ENCODE measurements at places on chromosomes 5 and 9.

DNA sequence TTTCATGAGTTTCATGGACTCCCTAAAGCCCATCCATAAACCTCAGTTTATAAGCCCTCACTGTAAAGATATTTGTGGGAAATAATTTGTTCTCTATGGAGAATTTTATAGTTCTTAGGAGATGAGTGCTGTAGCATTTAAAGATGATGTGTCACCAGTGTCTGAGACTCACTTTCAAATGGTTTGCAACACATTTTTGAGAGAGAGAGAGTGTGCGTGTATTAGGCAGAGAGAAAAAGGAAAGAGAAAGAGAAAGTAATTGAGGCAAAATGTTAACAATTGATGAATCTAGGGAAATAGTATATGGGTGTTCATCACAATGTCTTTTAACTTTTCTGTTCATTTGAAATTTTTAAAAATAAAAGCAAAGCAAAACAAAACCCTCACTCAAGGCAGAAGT, 479.0 kb downstream of the ZSWIM6 start:
- DNase-seq = no peak

DNA sequence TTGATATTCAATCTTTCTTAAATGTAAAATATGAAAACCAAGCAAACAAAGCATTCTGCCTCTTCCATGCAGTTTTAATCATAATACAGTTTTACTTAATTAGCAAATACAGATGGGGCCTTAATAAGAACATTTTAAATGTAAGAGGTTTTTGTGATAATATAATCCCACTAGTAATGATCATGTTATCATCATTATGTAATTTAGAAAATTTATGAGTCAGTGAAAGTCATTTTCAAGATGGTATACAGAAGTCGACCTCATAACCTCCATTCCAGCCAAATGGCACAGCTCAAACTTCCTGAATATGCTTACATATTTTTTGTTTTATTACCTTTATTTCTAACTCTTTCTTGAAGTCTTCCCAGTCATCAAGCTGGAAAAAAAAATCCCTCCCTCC, 102.2 kb upstream of the GNA14 start:
- DNase-seq = no peak

GRCh38 chr5:74766418-74766848, 484 bp downstream of the GFM2 start:
- peak; percentile 38 for DNase-seq

- no peak for DNase-seq
Observed at GRCh38 chr5:69292306-69292705, 40.3 kb downstream of the CCDC125 start.

- DNase-seq = peak; percentile 55
Observed at GRCh38 chr9:126228781-126229444, 97.7 kb upstream of the MVB12B start.

DNA sequence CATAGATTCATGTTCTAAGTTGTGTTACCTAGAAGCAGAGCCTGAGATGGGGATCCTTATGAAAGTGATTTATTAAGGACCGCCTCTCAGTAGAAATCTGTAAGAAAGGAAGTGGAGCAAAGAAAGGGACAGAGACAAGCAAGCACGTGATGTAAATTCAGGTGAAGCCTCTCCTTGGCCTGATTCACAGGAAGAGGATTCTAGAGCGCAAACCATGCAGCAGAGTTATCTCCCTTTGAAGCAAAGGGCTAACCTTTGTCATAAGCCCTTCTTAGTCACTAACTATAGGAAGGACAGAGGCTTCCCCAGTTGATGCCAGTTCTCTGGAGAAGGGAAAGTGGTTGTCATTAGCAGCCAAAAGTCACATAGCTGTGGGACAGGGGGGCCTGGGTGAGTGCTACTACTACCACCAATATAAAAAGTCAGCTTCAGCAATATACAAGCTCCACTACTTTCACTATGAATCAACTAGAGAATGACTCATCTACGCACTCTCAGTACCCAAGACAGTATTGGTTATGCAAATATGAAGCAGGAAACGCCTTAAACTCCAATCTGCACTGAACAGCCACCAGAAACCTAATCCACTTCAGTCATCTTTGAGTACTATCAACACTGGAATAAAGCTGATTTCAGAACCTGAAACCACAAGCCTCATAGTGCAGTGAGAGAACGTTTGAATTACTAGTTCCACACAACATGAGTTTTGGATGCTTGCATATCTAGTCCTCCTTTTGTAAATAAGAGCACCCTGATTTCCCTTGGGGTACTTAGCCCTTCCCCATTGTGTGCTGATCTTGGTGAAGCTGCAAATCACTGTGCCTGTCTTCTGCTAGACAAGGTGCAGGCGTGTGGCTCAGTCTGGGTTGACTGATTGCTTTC, 162.7 kb downstream of the ZNF608 start:
- peak; percentile 14 for DNase-seq

GRCh38 chr5:180069589-180070247, 1.8 kb downstream of the RNF130 start:
- DNase-seq = peak; percentile 13

DNA sequence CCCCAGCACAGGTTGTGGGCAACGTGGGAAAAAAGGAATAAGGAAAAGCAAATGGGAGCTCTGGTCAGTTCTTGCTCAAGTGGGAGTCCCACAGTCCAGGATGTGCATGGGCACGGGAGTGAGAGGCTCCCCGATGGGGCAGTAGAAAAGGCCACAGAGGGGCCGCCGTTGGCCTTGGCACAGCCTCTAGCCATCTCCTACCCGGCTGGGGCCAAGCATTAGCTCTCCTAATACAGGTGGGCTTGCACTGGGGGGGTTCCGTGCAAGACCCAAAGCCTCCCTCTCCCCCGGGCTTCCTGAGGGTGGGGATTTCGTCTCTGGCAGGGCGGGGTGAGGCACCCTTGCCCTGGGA, 212.2 kb upstream of the MVB12B start:
- DNase-seq = no peak

DNA sequence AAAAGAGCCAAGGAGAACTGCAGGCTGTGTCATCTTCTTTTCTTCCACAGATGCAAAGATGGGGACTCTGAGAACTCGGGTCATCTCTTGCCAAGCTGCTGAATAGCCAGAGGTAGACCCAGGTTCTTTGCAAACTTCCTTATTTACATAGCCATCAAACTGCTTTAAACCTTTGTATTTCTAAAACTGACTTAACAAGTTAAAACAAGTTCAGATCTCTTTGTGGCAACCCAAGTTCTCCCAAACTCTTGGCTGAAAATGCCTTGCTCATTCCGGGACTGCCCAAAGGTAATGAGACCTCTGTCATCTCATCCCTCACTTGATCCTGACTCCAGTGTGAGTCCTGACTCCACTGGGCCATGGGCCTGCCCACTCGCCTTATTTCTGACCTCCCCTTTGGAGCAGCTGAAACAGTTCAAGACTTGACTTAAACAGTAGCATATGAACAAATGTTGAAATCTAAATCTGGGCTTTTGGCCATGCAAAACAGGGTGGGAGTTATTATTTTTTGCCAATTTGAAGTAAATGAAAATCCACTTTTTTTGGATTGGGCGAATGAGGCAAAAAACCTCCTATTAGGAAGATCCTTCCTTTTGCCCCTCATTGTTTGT, 50.6 kb downstream of the FBXL7 start:
- no peak for DNase-seq

DNA sequence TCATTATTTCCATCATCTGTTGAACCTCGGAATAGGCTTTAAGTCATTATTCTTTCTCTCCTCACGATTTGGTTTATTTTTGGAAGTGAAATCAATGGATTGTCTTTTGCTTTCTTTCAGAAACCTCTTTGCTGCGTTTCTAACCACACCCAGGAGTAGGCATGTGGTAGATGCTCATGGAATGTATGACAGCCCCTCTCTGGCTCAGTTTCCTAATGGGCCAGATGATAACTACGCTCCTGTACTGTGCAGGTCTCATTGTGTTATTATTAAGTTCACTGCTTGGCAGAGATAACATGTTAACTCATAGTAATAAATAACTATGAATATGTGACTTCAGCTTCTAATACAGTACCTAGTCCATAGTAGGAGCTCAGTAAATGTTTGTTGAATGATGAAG, 175.5 kb upstream of the KLF4 start:
- DNase-seq = no peak

GRCh38 chr9:128494108-128494745, 10.3 kb upstream of the GLE1 start:
- no peak for DNase-seq

- DNase-seq = no peak
Observed at GRCh38 chr9:124795881-124796431, 19.0 kb downstream of the OLFML2A start.

All from CD4-positive, alpha-beta T cell treated with Interleukin-2 at 100 ng/mL for 4 hours (primary cell).